CD4-positive, alpha-beta T cell treated with Interleukin-12 subunit alpha and Interleukin-12 subunit beta, for 1 hour (primary cell): ENCODE measurements at places on chromosomes 7 and 10.

GRCh38 chr7:27513885-27514284 is 148.8 kb downstream of the HIBADH start:
- no peak for DNase-seq

- no peak for DNase-seq
These were observed 65.3 kb downstream of the ALOX5 start for GRCh38 chr10:45439365-45439764.

- DNase-seq, result peak; percentile 60
These were observed 1.2 kb downstream of the BAG3 start for GRCh38 chr10:119652361-119652730.

- DNase-seq, result no peak
These were observed 55.1 kb downstream of the CUBN start for GRCh38 chr10:17074541-17074847.

- no peak for DNase-seq
These were observed 742 bp upstream of the TYSND1 start for GRCh38 chr10:70147259-70147625.

DNA sequence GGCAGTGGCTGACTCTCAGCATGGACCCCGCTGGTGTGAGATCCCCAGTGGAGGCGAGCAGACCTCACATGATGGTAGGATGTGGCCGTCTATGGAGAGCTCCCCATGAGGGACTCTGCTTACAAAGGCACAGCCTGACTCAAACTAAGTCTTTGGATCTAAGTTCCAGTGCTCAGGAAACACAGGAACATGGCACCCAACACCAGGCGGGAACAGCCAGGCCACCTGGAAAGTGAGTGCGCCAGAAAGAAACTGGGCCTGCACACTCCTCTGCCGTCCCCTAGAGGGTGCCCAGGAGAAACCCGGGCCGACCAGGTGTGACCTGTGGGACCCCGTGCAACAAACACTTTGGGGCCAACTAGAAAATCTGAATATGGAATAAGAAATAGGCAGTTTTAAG is 10.0 kb downstream of the PITRM1 start:
- no peak for DNase-seq

DNA sequence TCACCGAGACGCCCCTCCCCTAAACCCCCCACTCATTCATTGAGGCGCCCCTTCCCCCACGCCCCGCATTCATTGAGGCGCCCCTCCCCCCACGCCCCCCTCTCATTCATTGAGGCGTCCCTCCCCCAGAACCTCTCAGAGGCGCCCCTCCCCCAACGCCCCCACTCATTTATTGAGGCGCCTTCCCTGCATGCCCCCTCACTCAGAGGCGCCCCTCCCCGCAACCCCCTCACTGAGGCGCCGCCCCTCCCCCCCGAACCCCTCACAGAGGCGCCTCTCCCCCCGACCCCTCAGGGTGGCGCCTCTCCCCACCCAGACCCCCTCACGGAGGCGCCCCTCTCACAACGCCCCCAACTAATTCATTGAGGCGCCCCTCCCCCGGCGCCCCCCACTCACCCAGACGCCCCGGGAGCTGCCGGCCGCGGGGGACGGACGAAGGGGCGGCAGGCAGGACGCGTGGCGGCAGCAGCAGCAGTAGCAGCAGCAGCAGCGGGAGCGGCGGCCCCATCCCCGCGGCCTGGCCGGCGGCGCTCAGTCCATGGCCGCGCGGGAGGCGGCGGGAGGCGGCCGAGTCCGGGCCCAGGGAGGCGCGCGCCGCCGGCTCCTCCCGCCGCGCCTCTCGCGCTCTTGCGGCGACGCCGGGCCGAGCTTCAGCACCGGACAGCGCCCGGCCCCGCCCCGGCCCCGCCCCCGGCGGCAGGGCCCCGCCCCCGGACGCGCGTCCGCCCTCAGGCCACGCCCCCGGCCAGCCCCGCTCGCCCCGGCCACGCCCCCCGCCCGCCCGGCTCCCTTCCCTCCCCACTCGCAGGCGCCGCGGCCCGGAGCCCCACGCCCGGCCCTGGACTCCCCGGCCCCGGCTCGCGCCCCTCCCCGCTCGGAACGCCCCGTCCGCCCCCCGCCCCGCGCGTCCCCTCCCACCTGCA is at the start of gene PTPRN2:
Gene PTPRN2 (minus strand): TSS at position 662 of the 923 bp plus-strand sequence.
- DNase-seq, result peak; percentile 55

GRCh38 chr7:140857048-140857447 is 67.7 kb downstream of the BRAF start:
- DNase-seq, result no peak

GRCh38 chr7:20475756-20476155 is 139.7 kb upstream of the ABCB5 start:
- DNase-seq, result no peak

- no peak for DNase-seq
These were observed 114.5 kb downstream of the MARCHF5 start for GRCh38 chr10:92405419-92405924.

GRCh38 chr7:140592964-140593671 is 47.5 kb downstream of the DENND2A start:
- no peak for DNase-seq

DNA sequence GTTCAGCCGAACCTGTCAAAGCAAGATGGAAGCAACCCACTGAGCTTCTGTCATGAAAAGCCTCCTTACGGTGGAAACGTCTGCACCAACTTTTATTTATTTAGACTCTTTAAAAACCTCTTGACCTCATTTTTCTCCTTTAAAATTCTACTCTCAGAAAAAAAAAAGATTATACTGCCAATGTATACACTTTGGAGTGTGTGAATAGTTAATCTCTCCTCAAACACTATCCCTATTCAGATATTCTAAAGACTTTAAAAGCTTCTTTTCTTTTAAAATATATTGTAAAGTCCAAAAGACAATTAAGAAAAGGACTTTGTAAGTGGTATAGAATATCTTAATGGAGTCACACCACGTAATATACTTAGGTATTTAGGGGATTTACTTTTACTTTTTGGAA is 335.2 kb upstream of the SEMA3D start:
- DNase-seq, result no peak

GRCh38 chr7:100640517-100641440 is 573 bp downstream of the TFR2 start:
- no peak for DNase-seq

DNA sequence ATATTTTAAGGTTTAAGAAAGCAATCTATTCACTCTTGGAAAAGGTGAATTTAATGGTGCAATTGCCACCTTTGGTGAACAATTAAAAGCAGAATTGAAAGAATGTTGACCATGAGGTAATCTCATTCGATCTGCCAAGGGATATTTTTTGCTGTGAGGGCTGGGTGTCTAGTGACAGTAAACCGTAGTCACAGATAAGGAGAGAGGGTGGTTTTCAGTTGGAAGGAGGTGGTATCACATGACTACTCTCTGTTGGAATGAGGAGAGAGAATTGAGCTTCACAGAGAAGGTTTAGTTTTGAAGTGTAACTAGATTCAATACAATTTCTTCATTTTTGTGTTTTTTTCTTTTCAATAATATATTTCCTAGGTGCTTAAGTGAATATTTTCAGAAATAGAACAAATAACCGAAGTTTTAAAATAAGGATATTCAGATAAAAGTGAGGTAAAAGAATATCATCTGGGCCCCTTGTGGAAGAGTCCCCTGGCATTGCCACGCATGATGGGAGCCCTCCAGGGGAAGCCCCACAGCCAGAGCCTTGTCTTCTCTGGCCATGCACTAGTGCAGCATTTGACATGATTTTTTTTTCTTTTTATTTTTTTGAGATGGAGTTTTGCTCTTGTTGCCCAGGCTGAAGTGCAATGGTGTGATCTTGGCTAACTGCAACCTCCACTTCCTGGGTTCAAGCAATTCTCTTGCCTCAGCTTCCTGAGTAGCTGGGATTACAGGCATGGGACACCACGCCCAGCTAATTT is 73.4 kb downstream of the GPR141 start:
- no peak for DNase-seq

GRCh38 chr10:74898201-74898976 is 72.0 kb downstream of the KAT6B start:
- peak; percentile 13 for DNase-seq

GRCh38 chr10:132306864-132307751 is 642 bp downstream of the STK32C start:
- DNase-seq, result peak; percentile 37

GRCh38 chr10:127756264-127756663 is 19.3 kb downstream of the FOXI2 start:
- DNase-seq, result no peak

DNA sequence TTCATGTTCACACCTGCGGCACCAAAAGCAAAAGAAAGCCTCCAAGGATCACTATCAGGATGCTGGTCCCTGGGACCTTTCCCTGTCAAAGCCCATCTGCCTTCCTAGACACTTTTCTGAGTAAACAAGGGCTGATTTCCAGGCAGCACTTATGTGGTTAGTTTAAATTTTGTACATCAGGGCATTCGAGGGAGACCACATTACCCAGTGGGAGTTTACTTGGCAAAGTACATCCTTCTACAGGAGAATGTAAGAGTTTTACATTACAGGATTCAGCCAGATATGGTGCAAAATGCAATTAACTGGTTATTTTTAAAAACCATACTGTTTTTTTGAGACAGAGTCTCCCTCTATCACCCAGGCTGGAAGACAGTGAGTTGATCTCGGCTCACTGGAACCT is 132.1 kb downstream of the CSTF2T start:
- DNase-seq, result no peak
